Posterior vena cava (tissue), 2 donors: ENCODE measurements at places on chromosomes 1 and 21. TPM values are rescaled to one million over a fixed set of nuclear protein-coding genes. Genes with fewer than 3 reads are reported as not detected.
A peak's percentile ranks its signal among the peaks of the same experiment; 100 is the strongest.

- DNase-seq = no peak
These were observed 356.3 kb upstream of the CAMK1G start for GRCh38 chr1:209227171-209227570.

The SDC3 gene
- 47.1 TPM for total RNA-seq

The CYP4X1 gene
- total RNA-seq = 5.9 TPM

- no peak for DNase-seq
These were observed 372.2 kb upstream of the PKN2 start for GRCh38 chr1:88311907-88312306.

DNA sequence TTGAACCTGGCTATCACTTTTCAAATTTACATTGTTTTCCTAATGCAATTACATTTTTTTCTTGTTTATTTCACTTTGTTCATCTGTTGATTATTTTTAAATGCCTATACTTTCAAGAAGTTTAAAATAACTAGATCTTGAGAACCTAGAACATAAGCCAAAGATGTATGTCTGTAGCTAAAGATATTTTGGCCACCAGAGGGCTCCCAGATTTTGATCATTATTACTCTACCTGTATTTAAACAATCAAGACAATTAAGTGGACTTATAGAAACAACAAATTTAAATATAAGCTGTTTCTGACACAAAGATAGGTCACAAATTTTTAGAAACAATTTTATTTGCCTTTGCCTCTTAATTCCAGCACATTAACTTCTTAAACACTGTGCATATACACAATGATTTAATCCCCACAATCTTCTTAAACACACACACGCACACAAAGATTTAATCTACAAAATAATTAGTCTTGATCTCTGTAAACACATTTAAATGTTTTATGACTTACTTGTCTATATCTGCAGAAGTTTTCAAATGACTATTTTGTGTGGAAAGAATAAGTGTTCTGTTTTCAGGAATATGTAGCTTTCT, 380.0 kb downstream of the DSCAM start:
- DNase-seq = no peak

DNA sequence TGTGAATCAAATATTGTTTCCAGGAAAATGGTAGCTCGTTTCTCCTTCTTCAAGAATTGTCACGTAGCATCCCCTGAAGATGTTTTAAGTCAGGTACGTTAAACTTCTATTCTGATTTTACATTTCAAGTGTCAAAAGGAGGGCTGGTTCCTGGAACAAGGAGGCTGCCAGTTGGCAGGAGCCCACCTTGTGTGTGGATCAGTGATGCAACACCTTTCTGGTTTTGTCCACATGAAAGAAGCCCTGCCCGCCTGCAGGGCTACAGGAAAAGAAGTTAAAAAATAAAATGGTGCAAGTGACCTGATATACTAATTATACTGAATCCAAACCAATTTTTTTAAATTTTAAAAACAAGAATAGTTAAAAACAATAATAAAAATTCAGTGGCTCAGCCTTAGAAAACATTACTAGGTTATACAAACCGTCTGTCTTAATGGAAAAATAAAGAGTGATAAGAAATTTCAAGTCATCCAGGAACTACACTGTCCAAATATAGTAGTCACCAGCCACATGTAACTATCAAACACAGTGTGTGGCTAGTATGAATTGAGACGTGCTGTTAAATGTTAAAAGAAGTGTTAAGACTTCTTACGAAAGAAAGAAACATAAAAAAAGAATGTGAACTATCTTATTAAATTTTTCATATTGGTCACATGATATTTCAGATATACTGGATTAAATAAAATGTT, 123.1 kb downstream of the APP start:
- DNase-seq = no peak

- DNase-seq = no peak
These were observed 2.5 kb upstream of the KRTAP12-1 start for GRCh38 chr21:44684483-44684882.

DNA sequence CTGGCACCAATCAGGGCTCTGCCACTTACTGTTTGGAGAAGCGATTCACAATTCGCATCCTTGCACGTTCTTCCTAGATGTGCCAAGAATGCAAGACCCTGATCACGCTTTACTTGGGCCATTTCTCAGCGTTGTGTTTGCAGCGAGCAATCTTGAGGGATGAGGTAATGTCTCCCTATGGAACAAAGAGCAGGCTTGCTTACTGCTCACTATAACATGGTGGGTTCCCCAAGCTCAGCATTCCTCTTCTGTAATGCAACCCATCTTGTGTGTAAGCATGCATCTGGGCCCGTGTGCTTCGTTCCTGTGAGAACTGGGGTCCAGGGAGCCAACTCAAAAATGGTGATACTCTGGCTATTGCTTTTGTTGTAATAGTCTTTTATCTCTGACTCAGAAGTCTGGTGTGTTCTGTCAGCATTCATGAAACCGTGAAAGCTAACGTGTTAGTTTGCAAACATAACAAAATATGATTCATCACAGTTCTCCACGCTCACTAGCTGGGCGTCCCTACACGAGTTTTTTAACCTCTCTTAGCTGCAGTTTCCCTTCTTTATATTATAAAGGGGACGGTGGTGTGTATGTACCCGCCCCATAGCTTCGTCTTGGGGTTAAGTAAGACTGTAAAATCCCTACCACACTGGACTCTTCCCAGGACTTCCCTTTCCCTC, 33.3 kb downstream of the DNTTIP2 start:
- DNase-seq = no peak

DNA sequence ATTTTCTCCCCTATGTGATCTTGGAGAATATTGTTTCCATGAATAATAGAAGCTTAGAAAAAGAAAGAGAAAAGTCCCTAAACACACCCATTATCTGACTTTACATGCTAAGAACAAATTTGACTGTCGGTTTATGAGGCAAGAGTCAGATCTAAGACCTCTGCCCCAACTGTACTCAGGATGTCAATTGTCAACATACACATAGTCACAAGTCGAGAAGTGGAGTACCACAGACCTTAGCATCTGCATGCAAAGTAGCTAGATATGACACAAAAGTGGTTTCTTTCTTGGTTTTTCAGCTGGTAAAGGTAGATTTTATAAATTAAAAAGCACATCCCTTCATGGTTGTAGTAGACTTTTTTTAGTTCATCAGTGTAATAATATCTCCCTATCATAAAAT, 97.2 kb upstream of the DPYD start:
- DNase-seq = no peak

GRCh38 chr1:217586586-217586985, 44.3 kb downstream of the GPATCH2 start:
- DNase-seq = no peak

DNA sequence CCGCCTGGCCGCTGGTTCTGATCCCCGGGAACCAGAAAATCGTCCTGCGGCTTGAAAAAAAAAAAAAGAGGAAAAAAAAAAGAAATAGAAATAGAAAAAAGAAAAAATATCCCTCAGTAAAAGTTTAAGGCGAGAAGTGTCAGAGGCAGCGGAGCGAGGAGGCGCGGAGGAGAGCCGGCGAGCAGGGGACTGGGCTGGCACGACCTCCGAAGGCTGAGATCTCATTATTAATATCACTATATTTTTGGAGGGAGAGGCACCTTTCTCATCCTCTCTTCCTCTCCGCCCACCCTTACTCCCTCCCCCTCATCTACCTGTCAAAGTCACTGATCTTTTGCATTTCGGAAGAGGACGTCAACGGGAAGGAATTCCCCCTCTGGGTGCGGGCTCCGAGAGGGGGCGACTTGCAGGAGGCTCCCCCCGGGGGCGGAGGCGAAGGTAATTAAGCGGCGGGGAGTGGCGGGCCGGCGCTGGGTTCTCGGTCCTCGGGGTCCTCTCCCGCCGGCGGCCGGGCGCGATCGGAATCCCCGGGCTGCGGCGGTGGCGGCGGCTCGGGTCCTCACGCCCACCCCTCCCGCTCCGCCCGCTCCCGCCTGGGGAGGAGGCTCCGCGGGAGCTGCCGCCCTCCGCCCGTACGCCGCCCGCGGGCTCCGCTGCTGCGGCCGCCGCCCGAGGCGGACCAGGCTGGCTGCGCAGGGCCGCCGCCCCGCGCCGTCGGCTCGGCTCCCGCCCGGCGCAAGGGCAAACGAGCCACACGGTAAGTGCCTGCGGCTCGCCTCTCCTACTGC, at the start of gene NTNG1:
Gene NTNG1, plus strand, starts transcription at position 337 of the 788 bp plus-strand sequence.
- DNase-seq = peak; percentile 78

DNA sequence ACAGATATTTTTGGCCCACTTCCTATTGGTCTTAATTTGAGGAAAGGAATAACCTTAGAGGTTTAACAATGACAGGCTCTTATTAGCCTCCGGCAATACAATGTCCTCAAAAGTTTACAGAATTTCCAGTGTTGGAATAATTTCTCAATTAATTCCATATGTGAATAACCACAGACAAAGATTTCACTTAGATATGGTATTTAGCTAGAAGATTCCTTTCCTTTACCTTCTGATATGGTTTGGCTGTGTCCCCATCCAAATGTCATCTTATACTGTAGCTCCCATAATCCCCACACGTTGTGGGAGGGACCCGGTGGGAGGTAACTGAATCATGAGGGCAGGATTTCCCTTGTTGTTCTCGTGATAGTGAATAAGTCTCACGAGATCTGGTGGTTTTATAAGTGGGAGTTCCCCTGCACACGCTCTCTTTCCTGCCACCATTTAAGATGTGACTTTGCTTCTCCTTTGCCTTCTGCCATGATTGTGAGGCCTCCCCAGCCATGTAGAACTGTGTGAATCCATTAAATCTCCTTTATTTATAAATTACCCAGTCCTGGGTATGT, 54.9 kb upstream of the RGS7 start:
- no peak for DNase-seq

DNA sequence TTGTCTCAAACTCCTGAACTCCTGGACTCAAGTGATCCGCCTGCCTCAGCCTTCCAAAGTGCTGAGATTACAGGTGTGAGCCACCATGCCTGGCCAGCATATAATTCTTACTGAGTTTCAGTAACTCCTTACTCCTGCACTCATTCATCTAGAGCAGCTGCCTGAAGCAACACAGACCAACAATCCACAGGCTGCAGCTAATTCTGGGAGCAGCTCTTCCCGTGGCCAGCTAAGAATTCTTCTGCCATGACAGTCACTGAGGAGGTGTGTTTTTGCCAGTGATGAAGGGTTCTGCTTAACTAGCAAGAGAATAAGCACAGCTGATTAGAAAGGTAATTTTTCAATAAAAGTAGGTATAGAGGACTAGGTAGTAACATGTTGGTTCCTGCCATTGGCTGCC, 5.4 kb downstream of the VTCN1 start:
- DNase-seq = no peak

- DNase-seq = no peak
These were observed 19.3 kb downstream of the DHCR24 start for GRCh38 chr1:54867717-54868057.

The PRKAA2 gene
- 60.8 TPM for total RNA-seq

- DNase-seq = no peak
These were observed 1.9 kb downstream of the UTP25 start for GRCh38 chr1:209829716-209830115.

DNA sequence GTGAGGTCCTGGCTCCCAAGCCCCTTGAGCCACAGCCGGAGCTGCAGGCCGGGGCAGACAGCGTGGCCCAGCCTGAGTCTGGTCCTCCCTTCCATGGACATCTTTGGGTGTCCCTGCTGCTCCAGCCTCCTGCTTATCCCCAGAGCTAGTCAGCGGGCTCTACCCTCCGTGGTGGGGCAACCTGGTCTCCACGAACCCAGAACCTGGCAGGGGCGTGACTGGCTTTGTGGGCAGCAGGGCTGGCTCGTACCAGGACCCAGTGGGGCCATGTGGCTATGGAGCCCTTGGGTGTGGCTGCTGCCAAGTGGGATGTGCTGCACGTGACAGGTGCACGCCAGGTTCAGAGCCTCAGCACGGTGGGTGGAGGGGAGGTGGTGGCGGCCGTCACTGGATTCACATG, 18.3 kb downstream of the CFAP410 start:
- DNase-seq = no peak

- DNase-seq = no peak
These were observed at the start of gene RIPPLY3 for GRCh38 chr21:37006486-37007291. Gene RIPPLY3 (plus strand): TSS chr21:37006702. CDS start chr21:37006773, 71 bp downstream.

The OR2T35 gene
- total RNA-seq = not detected

DNA sequence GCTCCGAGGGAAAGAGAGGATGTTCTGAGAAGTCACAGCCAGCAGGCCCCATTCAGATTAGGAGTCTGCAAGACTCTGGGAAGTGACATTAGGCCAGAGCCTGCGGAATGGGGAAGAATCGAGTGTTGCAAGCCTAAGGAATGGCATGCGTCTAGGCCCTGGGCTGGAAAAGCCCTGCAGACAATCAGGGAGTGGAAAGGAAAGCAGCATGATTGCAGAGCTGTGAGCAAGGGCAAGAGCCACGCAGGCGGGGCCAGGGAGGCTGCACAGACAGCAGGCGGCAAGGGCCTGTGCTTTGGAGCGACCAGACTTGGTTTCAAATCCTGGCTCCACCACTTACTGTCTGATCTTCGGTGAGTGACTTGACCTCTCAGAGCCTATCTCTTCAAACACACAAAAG, 118.2 kb downstream of the RRAGC start:
- DNase-seq = no peak

The MNDA gene
- total RNA-seq = 7.5 TPM

The OTUD3 gene
- total RNA-seq = 9.4 TPM

- no peak for DNase-seq
These were observed 107.1 kb downstream of the TAS1R2 start for GRCh38 chr1:18752409-18752808.

The FCRL2 gene
- 0.19 TPM for total RNA-seq

GRCh38 chr1:116993286-116993685, 8.3 kb upstream of the CD101 start:
- DNase-seq = no peak

The KDF1 gene
- total RNA-seq = not detected

- DNase-seq = no peak
These were observed 25.5 kb downstream of the TUFT1 start for GRCh38 chr1:151565502-151566189.

DNA sequence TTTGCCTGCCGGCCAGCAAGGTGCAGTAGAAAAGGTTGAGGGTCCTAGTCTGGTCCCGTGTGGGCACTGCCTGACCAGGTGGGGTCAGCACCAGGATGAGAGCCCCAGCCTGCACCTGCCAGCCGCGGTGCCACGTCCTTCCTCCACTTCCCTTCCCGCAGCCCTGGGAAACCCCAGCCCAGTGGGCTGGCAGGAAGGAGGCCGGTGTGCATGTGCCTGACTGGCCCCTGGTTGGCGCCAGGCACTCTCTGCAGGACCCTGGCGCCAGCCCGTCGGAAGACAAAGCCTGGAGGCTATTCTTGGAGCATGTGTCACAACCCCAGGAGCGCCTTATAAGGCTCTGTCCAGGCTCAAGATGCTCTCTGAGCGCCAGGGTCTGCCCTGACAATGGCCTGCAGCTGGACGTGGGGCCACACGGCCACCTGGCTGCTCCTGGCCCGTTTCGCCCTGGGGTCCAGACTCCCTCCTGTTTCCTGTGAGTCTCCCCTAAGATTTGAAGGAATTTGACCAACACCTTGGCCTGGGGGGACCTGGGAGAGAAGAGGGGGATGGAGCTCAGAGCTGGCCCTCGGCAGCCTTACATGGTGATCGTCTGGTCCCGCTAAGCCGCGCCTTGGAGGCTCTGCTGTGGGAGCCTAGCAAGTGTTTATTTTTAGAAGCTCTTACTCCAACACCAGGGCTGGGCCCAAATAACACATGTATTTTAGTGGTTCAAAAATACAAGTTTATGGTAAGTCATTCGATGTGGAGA, 31.9 kb upstream of the POFUT2 start:
- peak; percentile 83 for DNase-seq

- no peak for DNase-seq
These were observed 31.7 kb downstream of the PROX1 start for GRCh38 chr1:214019499-214019898.

- no peak for DNase-seq
These were observed 4.8 kb downstream of the RUNX3 start for GRCh38 chr1:24925082-24925779.

The PADI2 gene
- total RNA-seq = 1.6 TPM

- no peak for DNase-seq
These were observed 295.4 kb downstream of the AKT3 start for GRCh38 chr1:243554686-243555085.

GRCh38 chr1:9289090-9289534, 3.6 kb upstream of the SPSB1 start:
- DNase-seq = no peak
